ENCODE measurements at places on chromosomes 12 and 14.
A peak's percentile ranks its signal among the peaks of the same experiment; 100 is the strongest.

- H3K36me3 ChIP-seq: no peaks in the 10 kb centered on the region
- no peaks in the 10 kb centered on the region for H3K4me1 ChIP-seq
- H3K27ac ChIP-seq: no peak overlapping the region
- no peak overlapping the region for H3K4me3 ChIP-seq
Observed at GRCh38 chr12:18363321-18363720, 102.0 kb downstream of the PIK3C2G start.

GRCh38 chr12:77980782-77981181 lies 150.1 kb downstream of the NAV3 start:
- no peak for DNase-seq
- H3K4me1 ChIP-seq: no peaks in the 10 kb centered on the region
- no peak overlapping the region for H3K4me3 ChIP-seq
- H3K27me3 ChIP-seq: no peaks in the 10 kb centered on the region
- no peak overlapping the region for H3K27ac ChIP-seq

- H3K27me3 ChIP-seq: no peaks in the 10 kb centered on the region
- H3K4me1 ChIP-seq: peaks cover 5% of the 10 kb centered on the region
- no peak overlapping the region for H3K4me3 ChIP-seq
- no peaks in the 10 kb centered on the region for H3K36me3 ChIP-seq
Observed at GRCh38 chr12:5562581-5562980, 130.7 kb downstream of the NTF3 start.

DNA sequence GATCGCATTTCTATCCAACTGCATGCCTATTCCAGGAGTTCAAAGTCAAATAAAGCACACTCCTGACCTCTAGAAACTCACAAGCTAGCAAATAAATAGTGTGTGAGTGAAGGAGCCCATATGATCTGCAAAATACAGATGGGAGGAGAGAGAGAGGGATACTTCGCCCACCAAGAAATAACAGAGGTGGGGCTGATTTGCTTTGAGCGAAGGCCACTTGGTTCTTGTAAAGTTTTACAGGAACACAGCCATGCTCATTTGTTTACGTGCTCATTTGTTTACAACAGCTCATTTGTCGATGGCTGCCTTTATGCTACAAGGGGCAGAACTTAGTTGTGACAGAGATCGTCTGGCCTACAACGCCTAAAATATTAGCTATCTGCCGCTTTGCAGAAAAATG lies 63.4 kb upstream of the GPATCH2L start:
- DNase-seq: no peak
- no peaks in the 10 kb centered on the region for H3K27me3 ChIP-seq
- H3K27ac ChIP-seq: no peak overlapping the region
- no peaks in the 10 kb centered on the region for H3K4me1 ChIP-seq

DNA sequence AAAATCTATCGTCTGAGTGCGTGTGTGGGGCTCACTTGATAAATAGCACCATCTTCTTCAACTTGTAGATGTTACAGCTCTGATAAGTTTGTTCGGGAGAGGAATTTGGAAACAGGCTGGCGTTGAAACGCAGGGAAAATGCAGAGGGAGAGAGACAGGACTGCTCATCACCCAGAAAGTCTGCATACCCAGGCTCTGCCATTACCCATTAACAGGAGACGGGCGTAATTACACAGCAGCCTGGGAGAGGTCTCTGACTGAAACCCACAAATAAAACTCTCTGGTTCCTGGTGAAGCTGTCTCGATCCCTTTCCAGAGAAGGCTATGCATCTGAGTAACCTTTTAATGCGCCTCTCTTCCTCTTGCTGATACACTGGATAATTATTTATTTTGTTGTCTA lies 547.3 kb downstream of the BCL11B start:
- no peak overlapping the region for H3K27ac ChIP-seq
- no peaks in the 10 kb centered on the region for H3K4me1 ChIP-seq
- no peak overlapping the region for H3K4me3 ChIP-seq
- DNase-seq: no peak
- no peaks in the 10 kb centered on the region for H3K36me3 ChIP-seq

- H3K36me3 ChIP-seq: no peaks in the 10 kb centered on the region
- no peak overlapping the region for H3K4me3 ChIP-seq
- H3K4me1 ChIP-seq: no peaks in the 10 kb centered on the region
- no peak overlapping the region for H3K27ac ChIP-seq
Observed at GRCh38 chr14:90940318-90940962, 120.0 kb downstream of the RPS6KA5 start.

DNA sequence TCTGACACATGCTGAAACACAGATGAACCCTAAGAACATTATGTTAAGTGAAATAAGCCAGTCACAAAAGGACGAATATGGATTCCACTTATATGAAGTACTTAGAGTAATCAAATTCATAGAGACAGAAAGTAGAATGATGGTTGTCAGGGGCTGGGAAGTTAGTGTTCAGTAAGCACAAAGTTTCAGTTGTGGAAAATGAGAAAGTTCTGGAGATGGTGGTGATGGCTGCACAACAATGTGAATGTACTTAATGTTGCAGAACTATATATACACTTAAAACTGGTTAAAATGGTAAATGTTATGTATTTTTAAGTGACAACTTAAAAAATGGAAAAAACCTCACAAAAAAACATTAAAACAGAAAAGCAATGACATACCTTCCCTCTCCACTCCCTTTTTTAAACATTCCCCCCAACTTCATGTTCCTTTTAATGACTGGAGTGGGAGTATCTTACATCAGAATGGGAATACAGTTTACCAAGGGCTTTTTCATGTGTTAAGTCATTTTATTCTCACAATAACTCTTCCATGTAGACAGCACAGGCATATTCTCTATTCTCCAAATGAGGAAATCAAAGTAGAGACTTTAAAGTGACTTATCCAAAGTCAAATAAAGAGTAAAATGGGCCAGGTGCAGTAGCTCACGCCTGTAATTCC lies 24.0 kb downstream of the BTBD7 start:
- H3K4me1 ChIP-seq: no peaks in the 10 kb centered on the region
- no peak overlapping the region for H3K27ac ChIP-seq
- no peak for DNase-seq
- no peaks in the 10 kb centered on the region for H3K36me3 ChIP-seq
- no peak overlapping the region for H3K4me3 ChIP-seq

- H3K4me3 ChIP-seq: no peak overlapping the region
- H3K27ac ChIP-seq: no peak overlapping the region
- DNase-seq: no peak
- H3K4me1 ChIP-seq: no peaks in the 10 kb centered on the region
Observed at GRCh38 chr12:43337571-43338444, 214.2 kb downstream of the ADAMTS20 start.

DNA sequence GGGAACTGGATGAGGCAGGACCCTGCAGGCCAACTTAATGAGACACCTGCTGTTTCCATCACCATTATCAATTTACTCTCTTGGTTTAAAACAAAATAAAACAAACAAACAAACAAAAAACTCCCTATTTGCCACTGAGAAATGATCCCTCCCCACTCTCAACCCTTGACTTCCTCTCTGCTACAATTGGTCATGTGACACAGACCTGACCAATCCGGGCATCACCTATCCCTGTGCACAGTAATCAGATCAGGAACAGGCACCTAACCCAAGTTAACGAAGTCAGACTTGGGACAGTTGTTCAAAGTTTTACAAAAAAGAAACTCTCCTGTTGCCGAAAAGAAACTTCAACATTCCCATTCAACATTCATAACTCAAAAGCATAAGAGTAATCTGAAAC lies 58.4 kb downstream of the NELL2 start:
- no peak for DNase-seq
- no peaks in the 10 kb centered on the region for H3K27me3 ChIP-seq
- no peaks in the 10 kb centered on the region for H3K36me3 ChIP-seq
- no peaks in the 10 kb centered on the region for H3K4me1 ChIP-seq
- H3K4me3 ChIP-seq: no peak overlapping the region

- H3K27ac ChIP-seq: no peak overlapping the region
- H3K4me3 ChIP-seq: no peak overlapping the region
- DNase-seq: peak; percentile 83
- no peaks in the 10 kb centered on the region for H3K36me3 ChIP-seq
Observed at GRCh38 chr12:49866859-49867569, 24.1 kb upstream of the BCDIN3D start.

- peaks cover 31% of the 10 kb centered on the region for H3K4me1 ChIP-seq
- DNase-seq: no peak
- H3K27ac ChIP-seq: no peak overlapping the region
- no peak overlapping the region for H3K4me3 ChIP-seq
Observed at GRCh38 chr12:50620109-50620977, 115.6 kb downstream of the DIP2B start.

GRCh38 chr12:11814374-11814773 lies 164.9 kb downstream of the ETV6 start:
- H3K27ac ChIP-seq: no peak overlapping the region
- no peak for DNase-seq
- no peak overlapping the region for H3K4me3 ChIP-seq
- H3K36me3 ChIP-seq: no peaks in the 10 kb centered on the region

GRCh38 chr12:77725611-77726010 lies 105.1 kb upstream of the NAV3 start:
- H3K4me1 ChIP-seq: no peaks in the 10 kb centered on the region
- no peak overlapping the region for H3K27ac ChIP-seq
- no peaks in the 10 kb centered on the region for H3K36me3 ChIP-seq
- no peak for DNase-seq
- H3K4me3 ChIP-seq: no peak overlapping the region

- peaks cover 42% of the 10 kb centered on the region for H3K4me1 ChIP-seq
- H3K27me3 ChIP-seq: no peaks in the 10 kb centered on the region
- H3K36me3 ChIP-seq: no peaks in the 10 kb centered on the region
Observed at GRCh38 chr14:100304825-100305323, 1.4 kb downstream of the SLC25A29 start.

- H3K27ac ChIP-seq: no peak overlapping the region
- no peak for DNase-seq
Observed at GRCh38 chr12:30880061-30880460, 46.5 kb upstream of the TSPAN11 start.

- H3K27ac ChIP-seq: no peak overlapping the region
- H3K27me3 ChIP-seq: no peaks in the 10 kb centered on the region
- H3K4me3 ChIP-seq: no peak overlapping the region
Observed at GRCh38 chr12:22190-22529, 44.4 kb upstream of the IQSEC3 start.
